Right atrium auricular region (tissue), 2 donors: ENCODE measurements at places on chromosomes 13 and 19. TPM values are rescaled to one million over a fixed set of nuclear protein-coding genes. Genes with fewer than 3 reads are reported as not detected.

GRCh38 chr19:44807652-44808462 is 1.0 kb upstream of the BCAM start:
- DNase-seq = no peak

Gene C19orf73
- 5.9 TPM for total RNA-seq

- DNase-seq = no peak
Observed at GRCh38 chr19:31132753-31133110, 216.5 kb downstream of the TSHZ3 start.

GRCh38 chr13:21075379-21076249 is 14.2 kb upstream of the LATS2 start:
- DNase-seq = no peak

- no peak for DNase-seq
Observed at GRCh38 chr13:61975001-61975400, 559.4 kb upstream of the PCDH20 start.

DNA sequence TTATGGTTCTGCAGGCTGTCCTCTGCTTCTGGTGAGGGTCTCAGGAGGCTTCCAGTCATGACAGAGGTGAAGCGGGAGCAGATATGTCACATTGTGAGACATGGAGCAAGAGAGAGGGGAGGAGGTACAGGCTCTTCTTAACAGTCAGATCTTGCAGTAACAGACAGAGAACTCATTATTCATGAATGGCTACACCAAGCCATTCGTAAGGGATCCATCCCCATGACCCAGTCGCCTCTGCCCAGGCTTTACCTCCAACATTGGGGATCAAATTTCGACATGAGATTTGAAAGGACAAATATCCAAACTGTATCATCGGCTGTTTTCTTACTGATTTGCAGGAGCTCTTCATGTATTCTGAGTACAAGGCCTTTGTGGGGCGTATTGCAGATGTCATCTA is 21.7 kb downstream of the ZNF507 start:
- DNase-seq = no peak

Gene RNF225
- not detected for total RNA-seq
